ENCODE measurements at places on chromosomes 2 and 18.

- H3K4me3 ChIP-seq, result no peak overlapping the region
- H3K4me1 ChIP-seq, result peaks cover 4% of the 10 kb centered on the region
- H3K36me3 ChIP-seq, result no peaks in the 10 kb centered on the region
Observed at GRCh38 chr2:62176801-62177200, 19.1 kb upstream of the B3GNT2 start.

GRCh38 chr2:241891315-241891987, 21.9 kb downstream of the RTP5 start:
- peaks cover 24% of the 10 kb centered on the region for H3K36me3 ChIP-seq
- H3K27ac ChIP-seq, result no peak overlapping the region
- H3K4me1 ChIP-seq, result peaks cover 22% of the 10 kb centered on the region
- no peaks in the 10 kb centered on the region for H3K27me3 ChIP-seq
- no peak overlapping the region for H3K4me3 ChIP-seq

- no peak overlapping the region for H3K27ac ChIP-seq
- no peaks in the 10 kb centered on the region for H3K27me3 ChIP-seq
- peaks cover 3% of the 10 kb centered on the region for H3K36me3 ChIP-seq
- DNase-seq, result no peak
Observed at GRCh38 chr2:232228971-232229894, 149.3 kb upstream of the ALPP start.

GRCh38 chr18:77343846-77344510, 94.3 kb downstream of the GALR1 start:
- no peak for DNase-seq
- H3K4me3 ChIP-seq, result no peak overlapping the region
- H3K27ac ChIP-seq, result no peak overlapping the region
- H3K27me3 ChIP-seq, result no peaks in the 10 kb centered on the region
- no peaks in the 10 kb centered on the region for H3K4me1 ChIP-seq

DNA sequence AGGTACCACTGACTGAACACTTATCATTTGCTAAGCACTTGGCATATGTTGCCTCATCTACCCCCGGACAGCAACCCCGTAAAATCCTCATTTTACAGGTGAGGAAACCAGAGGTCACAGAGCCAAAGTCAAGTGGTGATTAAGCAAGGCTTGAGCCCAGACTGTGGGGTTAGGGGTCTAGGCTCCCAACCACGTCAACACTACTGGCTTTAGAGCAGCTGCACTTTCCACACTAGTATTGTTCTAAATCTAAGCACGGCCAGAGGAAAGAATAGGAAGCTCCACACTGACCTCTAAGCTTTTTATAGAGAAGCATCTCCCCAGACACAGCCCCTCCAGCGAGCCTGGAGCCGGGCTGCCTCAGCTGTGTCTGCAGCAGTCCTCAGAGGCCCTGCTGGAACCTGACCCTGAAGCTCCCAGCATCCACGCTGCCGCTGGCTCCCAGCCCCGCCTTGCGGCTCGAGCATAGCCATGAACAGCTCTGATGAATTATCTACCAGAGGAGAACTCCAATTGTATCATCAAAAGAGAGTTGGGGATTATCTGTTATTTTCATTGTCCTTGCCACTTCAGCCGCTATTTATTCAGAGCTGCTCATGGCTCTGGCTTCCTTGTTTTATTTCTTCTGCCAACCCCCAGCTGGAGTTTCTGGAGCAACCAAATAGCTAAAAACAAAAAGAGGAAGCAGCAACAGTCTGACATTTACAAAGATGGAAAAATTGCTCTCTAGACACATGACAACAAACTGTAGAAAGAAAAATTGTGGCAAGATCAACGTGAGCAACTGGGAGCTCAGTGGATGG, 62.2 kb upstream of the RTN4 start:
- H3K4me3 ChIP-seq, result no peak overlapping the region
- no peak overlapping the region for H3K27ac ChIP-seq
- no peaks in the 10 kb centered on the region for H3K27me3 ChIP-seq
- H3K36me3 ChIP-seq, result no peaks in the 10 kb centered on the region

GRCh38 chr2:54122171-54122935, 6.9 kb downstream of the ACYP2 start:
- H3K36me3 ChIP-seq, result peaks cover 19% of the 10 kb centered on the region
- H3K4me1 ChIP-seq, result no peaks in the 10 kb centered on the region
- no peaks in the 10 kb centered on the region for H3K27me3 ChIP-seq
- H3K27ac ChIP-seq, result no peak overlapping the region
- no peak overlapping the region for H3K4me3 ChIP-seq
